ENCODE measurements at places on chromosomes 12 and 14. TPM values are rescaled to one million over a fixed set of nuclear protein-coding genes. Genes with fewer than 3 reads are reported as not detected.

- DNase-seq, result no peak
Observed at GRCh38 chr14:20583908-20584307, 3.9 kb downstream of the RNASE11 start.

DNA sequence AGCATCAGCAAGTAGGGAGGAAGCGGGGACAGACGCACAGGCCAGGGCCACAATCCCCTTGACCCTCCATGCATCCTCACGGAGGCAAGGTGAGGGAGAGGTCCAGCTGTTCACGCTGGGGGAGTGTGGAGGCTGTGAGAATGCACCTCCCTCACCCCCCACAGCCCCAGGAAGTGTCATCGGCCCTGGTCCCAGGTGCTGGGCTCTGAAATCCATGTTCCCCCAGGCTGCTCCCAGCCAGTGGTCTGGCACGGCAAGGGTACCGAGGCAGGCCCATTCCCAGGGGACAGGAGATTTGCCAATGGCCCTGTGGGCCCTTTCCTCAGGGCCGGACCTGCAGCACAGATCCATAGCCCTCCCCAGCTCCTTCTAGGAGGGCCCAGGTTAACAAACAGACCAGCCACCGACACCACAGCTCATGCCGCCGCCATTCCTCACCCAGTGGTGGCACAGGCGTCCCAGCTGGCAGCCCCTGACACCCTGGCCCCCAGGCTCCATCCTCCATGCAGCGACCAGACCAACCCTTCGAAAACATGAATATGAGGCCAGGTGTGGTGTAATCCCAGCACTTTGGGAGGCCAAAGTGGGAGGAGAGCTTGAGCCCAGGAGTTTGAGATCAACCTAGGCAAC, 21.9 kb upstream of the EIF5 start:
- no peak for DNase-seq

GRCh38 chr12:58106195-58106594, 164.8 kb downstream of the ATP23 start:
- DNase-seq, result no peak

DNA sequence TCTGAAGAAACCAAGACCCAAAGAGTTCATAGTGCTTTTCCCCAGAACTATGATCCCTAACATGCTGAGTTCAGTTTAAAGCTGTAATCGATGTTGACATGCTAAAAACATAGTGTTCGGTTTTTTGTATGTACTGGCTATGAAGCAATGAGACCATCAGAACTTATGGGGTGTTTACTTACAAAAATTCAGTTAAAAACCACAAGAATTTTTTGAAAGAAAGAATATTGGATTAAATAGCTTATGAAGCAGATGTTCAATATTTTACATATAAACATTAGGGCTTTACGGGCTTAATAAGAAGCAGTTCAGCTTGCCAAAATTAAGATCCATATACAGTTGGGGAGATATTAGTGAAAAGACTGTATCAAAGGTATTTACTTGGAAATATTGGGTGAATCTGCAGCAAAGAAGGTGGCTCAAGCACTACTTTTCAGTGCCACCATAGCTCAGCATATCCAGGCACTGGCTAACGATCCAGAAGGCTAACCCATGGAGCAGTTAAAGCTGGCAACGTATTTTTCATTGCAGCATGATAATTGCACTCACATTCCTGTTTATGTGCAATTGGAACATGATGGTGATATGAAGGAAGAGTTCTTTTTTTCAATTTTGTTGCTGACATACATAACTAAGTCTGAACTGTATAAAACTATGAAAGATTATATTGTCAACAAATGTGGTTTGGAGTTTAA, 125.9 kb downstream of the EFCAB11 start:
- DNase-seq, result no peak

Gene ADAM21
- 0.71 TPM for polyA plus RNA-seq

GRCh38 chr14:52877628-52878027, 73.2 kb downstream of the FERMT2 start:
- no peak for DNase-seq

Gene DNAL1
- 3.6 TPM for polyA plus RNA-seq

Gene TRHDE
- 3.9 TPM for polyA plus RNA-seq

Gene C12orf50
- not detected for polyA plus RNA-seq

GRCh38 chr12:96212456-96213375, 18.5 kb downstream of the ELK3 start:
- DNase-seq, result no peak

Gene HNF1A
- polyA plus RNA-seq, result not detected

DNA sequence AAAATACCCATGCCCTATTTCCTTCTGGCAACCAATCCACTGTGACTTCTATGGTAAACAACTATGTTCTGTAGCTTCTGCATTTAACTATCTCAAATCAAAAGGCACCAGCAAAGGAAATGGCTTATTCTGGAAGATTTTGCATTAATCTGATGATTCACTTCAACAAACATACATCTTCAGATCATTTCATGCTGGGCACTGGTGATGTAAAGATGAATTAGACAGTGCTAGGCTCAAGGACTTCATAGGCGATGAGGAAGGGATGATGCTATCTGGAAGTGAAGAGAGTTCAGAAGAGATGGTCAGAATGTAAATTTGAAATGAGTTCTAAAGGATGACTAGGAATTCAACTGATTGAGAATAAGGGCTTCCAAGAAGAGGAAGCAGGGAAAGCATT, 363.3 kb downstream of the PAWR start:
- no peak for DNase-seq

Gene TSPAN11
- 0.06 TPM for polyA plus RNA-seq

DNA sequence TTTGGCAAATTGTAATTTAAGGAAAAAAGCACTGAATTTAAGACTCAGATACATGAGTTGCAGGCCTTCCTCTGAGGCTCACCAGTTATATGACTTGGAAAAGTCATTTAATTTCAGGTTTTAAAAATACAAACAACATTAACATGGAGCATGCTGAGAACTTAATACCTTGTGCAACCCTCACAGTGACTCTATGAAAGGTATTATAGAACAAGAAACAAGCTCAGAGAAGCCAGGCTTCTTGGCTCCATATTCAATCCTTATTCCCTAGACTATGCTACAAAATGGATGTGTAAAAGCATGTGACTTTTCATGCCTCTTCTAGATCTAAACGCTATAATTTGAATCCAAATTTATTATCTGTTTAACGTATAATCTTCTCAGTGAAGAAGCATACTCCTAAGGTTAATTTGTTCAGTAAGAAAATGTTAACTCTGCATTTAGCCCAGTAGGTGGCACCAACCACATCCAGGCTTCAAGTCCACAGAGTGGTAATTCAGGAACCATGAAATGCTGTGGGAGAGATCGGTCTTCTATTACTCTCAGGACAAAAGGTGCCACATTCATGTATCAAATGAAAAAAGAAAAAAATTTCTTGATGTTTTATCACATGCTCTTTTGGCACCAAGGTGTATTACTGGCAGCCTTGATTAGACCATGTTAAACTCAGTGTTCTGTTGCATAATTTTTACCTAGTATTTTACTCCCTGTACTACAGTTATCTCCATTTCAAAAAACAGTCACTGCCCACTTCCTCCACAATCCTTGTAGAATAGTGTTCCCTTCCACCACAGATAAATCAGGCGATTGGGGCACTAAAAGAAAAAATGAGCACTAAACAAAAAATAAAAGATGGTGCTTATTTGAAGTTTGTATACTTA, 9.3 kb downstream of the CCDC196 start:
- DNase-seq, result peak; percentile 63

- DNase-seq, result peak; percentile 30
Observed at GRCh38 chr12:61808856-61809255, 451.3 kb upstream of the USP15 start.

DNA sequence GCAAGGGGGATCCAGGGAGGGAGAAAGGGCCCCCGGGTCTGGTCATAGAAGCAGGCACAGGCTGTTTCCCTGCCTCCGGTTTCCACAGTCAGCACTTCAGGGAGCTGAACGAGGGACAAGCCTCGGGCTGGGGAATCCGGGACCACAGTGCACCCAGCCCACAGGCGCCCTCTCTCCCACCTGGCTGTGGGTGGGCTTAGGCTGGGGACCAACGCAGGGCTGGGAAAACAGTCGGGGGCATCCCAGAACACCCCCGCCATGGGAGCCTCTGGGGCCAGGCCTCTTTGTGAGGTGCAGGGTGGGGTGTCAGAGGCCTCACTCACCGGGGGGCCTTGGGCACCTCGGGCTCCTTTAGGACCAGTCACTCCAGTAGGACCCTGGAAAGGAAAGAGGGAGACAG, 16.3 kb downstream of the TMEM106C start:
- no peak for DNase-seq

DNA sequence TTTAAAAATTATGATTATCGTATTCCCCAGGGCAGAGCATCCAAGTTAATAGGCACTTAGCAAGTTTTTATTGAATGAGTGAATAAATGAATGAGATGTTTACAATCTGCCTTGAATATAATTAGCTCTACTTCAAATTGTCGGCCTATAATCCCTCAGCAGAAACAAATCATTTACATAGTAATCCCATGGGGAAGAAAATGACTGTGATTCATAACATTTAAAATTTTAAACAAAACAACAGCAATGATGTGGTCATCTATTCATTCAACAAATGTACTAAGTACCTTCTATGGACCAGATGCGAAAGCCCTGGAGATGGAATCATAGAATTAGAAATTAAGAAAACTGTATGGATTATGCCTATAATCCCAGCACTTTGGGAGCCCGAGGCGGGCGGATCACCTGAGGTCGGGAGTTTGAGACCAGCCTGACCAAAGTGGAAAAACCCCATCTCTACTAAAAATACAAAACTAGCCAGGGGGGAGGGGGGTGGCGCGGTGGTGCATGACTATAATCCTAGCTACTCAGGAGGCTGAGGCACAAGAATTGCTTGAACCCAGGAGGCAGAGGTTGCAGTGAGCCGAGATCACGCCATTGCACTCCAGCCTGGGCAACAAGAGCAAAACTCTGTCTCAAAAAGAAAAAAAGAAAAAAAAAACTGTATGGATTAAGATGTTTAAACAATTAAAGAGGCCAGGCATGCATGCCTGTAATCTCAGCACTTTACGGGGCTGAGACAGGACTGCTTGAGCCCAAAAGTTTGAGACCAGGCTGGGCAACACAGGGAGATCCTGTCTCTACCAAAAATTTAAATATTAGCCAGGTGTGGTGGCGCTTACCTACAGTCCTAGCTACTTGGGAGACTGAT, 17.7 kb upstream of the MDM2 start:
- DNase-seq, result no peak

Gene TBC1D30
- polyA plus RNA-seq, result 0.49 TPM

Gene AGAP2
- 0.28 TPM for polyA plus RNA-seq

GRCh38 chr14:52307905-52308304, 6.2 kb upstream of the PTGER2 start:
- DNase-seq, result no peak

- DNase-seq, result no peak
Observed at GRCh38 chr12:110156766-110157165, 32.6 kb downstream of the IFT81 start.

GRCh38 chr12:115756271-115756670, 521.2 kb downstream of the MED13L start:
- no peak for DNase-seq

- no peak for DNase-seq
Observed at GRCh38 chr12:59088673-59089072, 168.4 kb upstream of the LRIG3 start.

Gene MYF6
- polyA plus RNA-seq, result not detected

DNA sequence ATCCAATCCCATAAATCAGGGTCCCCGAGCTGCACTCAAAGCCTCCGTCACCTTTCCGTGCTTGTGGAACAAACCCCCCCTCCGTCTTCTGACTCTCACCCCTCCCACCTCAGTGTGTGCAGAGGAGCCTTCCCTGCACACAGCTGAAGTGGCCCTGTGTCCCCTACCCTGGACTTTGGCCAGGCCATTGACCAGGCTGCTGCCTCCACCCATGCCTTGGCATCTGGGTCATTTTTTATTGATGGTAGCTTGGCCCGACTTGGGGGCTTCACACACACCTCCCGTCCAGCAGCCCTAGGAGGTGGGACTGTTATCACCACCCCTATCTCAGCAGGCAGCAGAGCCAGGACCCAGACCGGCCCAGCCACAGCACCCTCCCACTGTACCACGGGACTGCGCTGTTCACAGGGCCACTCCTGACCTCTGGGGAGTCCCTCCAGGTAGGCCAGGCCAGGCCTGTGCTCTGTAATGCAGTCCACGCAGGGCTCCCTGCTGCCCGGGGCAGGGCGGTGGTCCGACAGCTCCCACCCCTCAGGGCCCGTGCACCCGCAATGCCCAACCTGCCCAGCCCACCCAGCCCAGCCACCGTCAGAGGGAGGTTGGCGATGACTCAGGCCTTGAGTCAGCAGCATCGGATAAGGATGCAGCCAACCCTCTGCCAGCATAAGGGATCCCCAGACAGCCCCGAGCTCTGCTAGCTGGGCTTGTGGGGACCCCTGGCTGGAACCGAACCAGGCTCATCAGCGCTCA, 9.2 kb upstream of the INF2 start:
- peak; percentile 85 for DNase-seq

Gene PRH2
- 0.14 TPM for polyA plus RNA-seq

DNA sequence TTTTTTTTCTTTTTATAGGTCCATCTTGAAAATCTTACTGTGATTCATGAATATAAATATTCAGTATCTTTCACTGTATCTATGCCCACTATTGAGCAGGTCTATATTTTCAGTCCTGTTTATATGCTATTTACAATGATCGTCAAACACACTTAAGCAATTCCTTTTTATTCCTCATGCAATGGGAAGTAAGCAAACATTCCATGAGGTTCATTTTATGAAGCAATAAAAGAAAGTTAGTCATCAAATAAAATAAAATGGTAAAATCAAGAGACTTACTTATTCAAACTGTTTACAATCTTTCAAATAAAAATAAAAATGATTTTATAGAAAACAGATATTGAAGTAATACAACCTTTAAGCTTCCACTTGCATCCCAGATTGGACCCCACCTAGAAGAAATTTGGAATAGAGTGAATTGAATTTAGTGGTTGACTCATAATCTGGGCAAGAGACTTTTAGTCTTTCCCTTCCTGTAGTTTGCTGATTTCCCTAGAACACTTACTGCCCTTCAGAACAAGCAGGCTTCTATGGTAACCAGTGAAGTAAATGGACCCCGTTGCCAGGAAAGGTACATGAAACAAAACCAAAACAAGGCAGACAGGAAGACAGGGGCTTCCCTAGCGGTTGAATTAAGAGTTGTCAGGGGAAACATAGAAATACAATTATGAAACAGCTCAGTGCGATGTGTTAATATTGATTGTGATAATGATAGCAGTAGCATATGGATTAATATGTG, 241.0 kb upstream of the ATP2B1 start:
- DNase-seq, result peak; percentile 91

- DNase-seq, result no peak
Observed at GRCh38 chr14:71780075-71780474, 152.2 kb upstream of the RGS6 start.

Gene MANSC4
- polyA plus RNA-seq, result 0.28 TPM

DNA sequence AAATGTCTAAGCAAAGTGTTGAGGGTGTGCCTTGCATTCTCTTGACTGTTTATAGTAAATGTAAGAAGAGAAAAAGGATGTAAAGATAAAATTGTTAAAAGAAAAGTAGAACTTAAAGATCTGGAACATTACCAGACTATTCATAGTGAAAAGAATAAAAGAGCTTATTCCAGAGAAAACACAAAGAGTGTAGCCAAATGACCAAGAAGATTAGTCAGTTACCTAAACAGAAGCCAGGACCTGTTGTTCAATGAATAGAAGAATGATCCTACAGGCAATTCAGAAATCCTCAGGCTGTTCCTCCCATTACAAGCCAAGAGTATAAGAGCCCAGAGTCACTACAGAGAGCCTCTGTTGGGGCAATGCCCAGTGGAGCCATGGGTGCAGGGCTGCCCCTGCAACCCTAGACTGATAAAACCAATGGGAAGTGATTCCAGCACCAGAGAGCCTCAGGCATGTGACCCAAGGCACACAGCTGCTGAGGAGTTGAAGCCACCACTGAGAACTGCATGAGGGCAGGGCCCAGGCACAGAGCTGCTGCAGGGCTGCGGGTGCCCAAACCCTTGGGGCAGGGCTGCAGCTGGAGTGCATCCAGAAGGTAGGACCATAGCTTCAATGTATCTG, 91.1 kb upstream of the SLC38A4 start:
- DNase-seq, result no peak

Gene RNASE1
- polyA plus RNA-seq, result not detected

Gene KRT72
- not detected for polyA plus RNA-seq
